Right ventricle myocardium superior (tissue), 1 donor: ENCODE measurements at places on chromosomes 1 and 21. TPM values are rescaled to one million over a fixed set of nuclear protein-coding genes. Genes with fewer than 3 reads are reported as not detected.

The TRIM63 gene
- total RNA-seq = 229 TPM

The VCAM1 gene
- 2.5 TPM for total RNA-seq

The FABP3 gene
- 4,881 TPM for total RNA-seq

The CXADR gene
- 21.1 TPM for total RNA-seq

The HOOK1 gene
- total RNA-seq = 6.3 TPM

The E2F2 gene
- 0.35 TPM for total RNA-seq

The OR2T2 gene
- not detected for total RNA-seq

The NEK2 gene
- total RNA-seq = not detected

The RNPEP gene
- total RNA-seq = 15.4 TPM

The PTGFR gene
- 0.73 TPM for total RNA-seq

The LRRC39 gene
- total RNA-seq = 187 TPM

The LCE3E gene
- not detected for total RNA-seq

The GUCA2B gene
- total RNA-seq = not detected

The ADAMTS1 gene
- total RNA-seq = 41.4 TPM

The ELAPOR1 gene
- total RNA-seq = 0.19 TPM

The MLLT11 gene
- 2.9 TPM for total RNA-seq

The NR1I3 gene
- total RNA-seq = not detected

The AXDND1 gene
- total RNA-seq = not detected

The SELENBP1 gene
- 119 TPM for total RNA-seq

The KRTAP10-10 gene
- total RNA-seq = not detected

The CHAF1B gene
- total RNA-seq = 0.54 TPM

The CTTNBP2NL gene
- total RNA-seq = 12.6 TPM

The KRTAP13-3 gene
- not detected for total RNA-seq

The ZNF648 gene
- total RNA-seq = not detected

The ASCL5 gene
- not detected for total RNA-seq

The SPATA45 gene
- not detected for total RNA-seq

The LRRC38 gene
- total RNA-seq = not detected

The FAM151A gene
- 2.1 TPM for total RNA-seq

The CLDN14 gene
- total RNA-seq = not detected

The S100A2 gene
- 2.3 TPM for total RNA-seq

The JAM2 gene
- total RNA-seq = 32.3 TPM

The PAPPA2 gene
- 0.32 TPM for total RNA-seq

The AIRE gene
- not detected for total RNA-seq

The MPC2 gene
- total RNA-seq = 221 TPM

The IGSF3 gene
- 17.5 TPM for total RNA-seq

The TACSTD2 gene
- total RNA-seq = not detected

The GREM2 gene
- not detected for total RNA-seq

The EPRS1 gene
- total RNA-seq = 55.2 TPM

The SNIP1 gene
- total RNA-seq = 7.4 TPM

The FAM163A gene
- total RNA-seq = 0.22 TPM

The FAM131C gene
- 4.5 TPM for total RNA-seq
